ENCODE measurements at places on chromosomes 1 and 21. TPM values are rescaled to one million over a fixed set of nuclear protein-coding genes. Genes with fewer than 3 reads are reported as not detected.

DNA sequence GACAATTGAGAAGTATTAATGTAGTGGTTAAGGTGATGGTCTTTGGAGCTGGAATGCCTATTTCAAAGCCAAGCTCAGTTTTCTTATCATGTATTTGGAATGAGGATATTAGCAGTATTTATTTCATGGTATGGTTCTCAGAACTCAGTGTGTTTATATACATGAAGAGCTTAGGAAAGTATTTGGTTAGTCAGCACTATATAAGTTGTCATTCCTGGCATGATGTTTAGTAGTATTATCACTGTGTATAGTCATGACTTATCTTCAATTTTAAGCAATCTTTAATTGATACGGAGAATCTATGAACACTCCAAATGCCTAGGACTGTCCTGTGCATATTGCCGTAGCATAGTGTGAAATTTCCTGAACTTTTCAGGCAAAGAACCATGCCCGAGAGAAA, 501.9 kb upstream of the USP24 start:
- no peak overlapping the region for H3K4me3 ChIP-seq
- H3K36me3 ChIP-seq = no peaks in the 10 kb centered on the region
- H3K4me1 ChIP-seq = no peaks in the 10 kb centered on the region
- no peak overlapping the region for H3K27ac ChIP-seq

- H3K36me3 ChIP-seq = no peaks in the 10 kb centered on the region
- H3K27ac ChIP-seq = no peak overlapping the region
- no peaks in the 10 kb centered on the region for H3K27me3 ChIP-seq
Measured at GRCh38 chr1:212119397-212119837, 83.9 kb downstream of the DTL start.

EFNA1 gene
- total RNA-seq = not detected

KLF17 gene
- total RNA-seq = not detected

GRCh38 chr1:30746212-30747032, 11.2 kb downstream of the LAPTM5 start:
- peak overlapping the region; percentile 50 for H3K4me3 ChIP-seq
- no peaks in the 10 kb centered on the region for H3K27me3 ChIP-seq
- H3K27ac ChIP-seq = peak overlapping the region; percentile 98
- H3K4me1 ChIP-seq = peaks cover 98% of the 10 kb centered on the region

DNA sequence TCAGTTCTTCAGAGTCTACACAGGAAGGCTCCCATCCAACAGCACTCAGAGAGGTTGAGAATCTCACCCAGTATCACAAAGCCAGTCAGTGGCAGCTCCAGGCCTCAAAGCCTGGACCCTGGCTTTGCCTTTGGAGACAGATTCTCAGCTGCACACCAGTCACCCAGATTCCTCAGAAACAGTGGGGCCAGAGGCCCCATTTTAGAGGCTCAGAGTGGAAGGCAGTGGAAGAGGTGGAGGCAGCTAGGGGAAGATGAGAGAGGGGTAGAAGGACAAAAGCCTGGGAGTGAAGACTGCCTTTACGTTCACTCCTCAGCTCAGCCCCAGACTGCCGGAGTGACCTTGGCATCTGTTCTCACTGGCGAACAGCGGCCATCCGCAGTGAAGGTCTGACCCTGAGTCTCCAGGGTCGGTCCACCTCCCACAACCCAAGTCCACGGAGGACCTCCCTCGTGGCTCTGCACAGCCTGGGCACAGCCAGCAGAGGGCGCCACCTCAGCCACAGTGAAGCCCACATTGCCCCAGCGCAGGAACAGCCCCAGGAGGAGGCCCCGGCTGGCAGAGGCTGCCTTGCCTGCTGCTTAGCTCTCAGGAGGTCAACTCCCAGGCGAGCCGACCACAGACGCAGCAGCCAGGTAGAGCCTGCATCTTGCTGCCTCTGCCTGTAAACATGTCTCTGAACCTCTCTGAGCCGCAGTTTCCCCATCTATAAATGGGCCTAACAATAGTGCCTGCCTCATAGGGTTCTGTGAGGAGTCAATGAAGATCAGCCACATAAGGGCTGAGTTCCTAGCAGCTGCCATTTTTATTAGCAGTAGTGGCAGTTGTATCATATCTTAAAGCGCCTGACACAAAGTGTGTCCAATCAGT, 5.9 kb upstream of the FNDC5 start:
- H3K27me3 ChIP-seq = peaks cover 3% of the 10 kb centered on the region
- H3K4me1 ChIP-seq = peaks cover 2% of the 10 kb centered on the region
- no peaks in the 10 kb centered on the region for H3K36me3 ChIP-seq
- H3K4me3 ChIP-seq = no peak overlapping the region
- H3K27ac ChIP-seq = no peak overlapping the region
- DNase-seq = peak; percentile 22

- no peaks in the 10 kb centered on the region for H3K4me1 ChIP-seq
- no peaks in the 10 kb centered on the region for H3K36me3 ChIP-seq
- H3K27ac ChIP-seq = no peak overlapping the region
- no peaks in the 10 kb centered on the region for H3K27me3 ChIP-seq
- DNase-seq = no peak
Measured at GRCh38 chr21:32352526-32352925, 40.3 kb downstream of the URB1 start.

GRCh38 chr1:31108861-31109260, 43.3 kb upstream of the PUM1 start:
- DNase-seq = no peak
- H3K27me3 ChIP-seq = no peaks in the 10 kb centered on the region
- H3K4me3 ChIP-seq = no peak overlapping the region
- H3K4me1 ChIP-seq = no peaks in the 10 kb centered on the region
- no peaks in the 10 kb centered on the region for H3K36me3 ChIP-seq
- H3K27ac ChIP-seq = no peak overlapping the region

TSSK3 gene
- 0.77 TPM for total RNA-seq

DNA sequence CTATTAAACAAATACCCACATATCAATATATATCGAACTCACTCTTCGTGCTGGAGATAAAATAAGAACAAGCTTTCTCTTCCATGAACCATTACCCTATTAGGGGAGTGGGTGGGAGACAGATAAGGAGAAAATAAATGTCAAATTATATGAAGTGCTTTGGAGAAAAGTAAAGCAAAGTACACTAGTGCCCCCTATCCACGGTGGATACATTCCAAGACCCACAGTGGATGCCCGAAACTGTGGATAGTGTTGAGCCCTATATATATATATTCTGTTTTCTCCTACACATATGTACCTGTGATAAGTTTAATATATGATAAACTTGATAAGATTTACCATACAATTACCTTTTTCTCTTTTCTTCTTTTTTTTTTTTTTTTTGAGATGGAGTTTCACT, 54.6 kb downstream of the FH start:
- DNase-seq = no peak
- no peak overlapping the region for H3K4me3 ChIP-seq
- H3K27me3 ChIP-seq = no peaks in the 10 kb centered on the region

GRCh38 chr1:39720094-39720999, 18.3 kb upstream of the PPIE start:
- H3K4me3 ChIP-seq = no peak overlapping the region
- H3K27me3 ChIP-seq = no peaks in the 10 kb centered on the region
- H3K27ac ChIP-seq = no peak overlapping the region
- peak; percentile 73 for DNase-seq

TMPRSS3 gene
- total RNA-seq = 0.88 TPM

GRCh38 chr1:231918239-231919015, 291.8 kb downstream of the DISC1 start:
- H3K27ac ChIP-seq = peak overlapping the region; percentile 61
- H3K36me3 ChIP-seq = no peaks in the 10 kb centered on the region
- peak overlapping the region; percentile 15 for H3K4me3 ChIP-seq
- no peak for DNase-seq
- peaks cover 63% of the 10 kb centered on the region for H3K4me1 ChIP-seq
- no peaks in the 10 kb centered on the region for H3K27me3 ChIP-seq

- H3K4me3 ChIP-seq = no peak overlapping the region
- no peak overlapping the region for H3K27ac ChIP-seq
- H3K36me3 ChIP-seq = no peaks in the 10 kb centered on the region
- H3K4me1 ChIP-seq = no peaks in the 10 kb centered on the region
- no peak for DNase-seq
Measured at GRCh38 chr1:15934211-15935055, 41.5 kb downstream of the ZBTB17 start.

TNNI3K gene
- total RNA-seq = not detected

GRCh38 chr1:55215194-55216021, at the start of gene USP24:
Gene USP24, minus strand, starts transcription at chr1:55215364. Its CDS starts 251 bp downstream, at chr1:55215113.
- DNase-seq = peak; percentile 87
- peaks cover 48% of the 10 kb centered on the region for H3K4me1 ChIP-seq
- peak within 1 kb of the TSS; percentile 93 for H3K27ac ChIP-seq

DNA sequence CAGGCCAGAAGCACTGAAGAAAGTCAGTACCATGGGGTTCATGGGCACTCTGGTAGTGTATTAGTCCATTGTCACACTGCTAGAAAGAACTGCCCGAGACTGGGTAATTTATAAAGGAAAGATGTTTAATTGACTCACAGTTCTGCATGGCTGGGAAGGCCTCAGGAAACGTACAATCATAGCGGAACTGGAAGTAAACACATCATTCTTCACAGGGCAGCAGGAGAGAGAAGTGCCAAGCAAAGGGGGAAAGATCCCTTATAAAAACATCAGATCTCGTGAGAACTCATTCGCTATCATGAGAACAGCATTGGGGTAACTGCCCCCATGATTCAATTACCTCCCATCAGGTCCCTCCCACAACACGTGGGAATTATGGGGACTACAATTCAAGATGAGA, 20.2 kb upstream of the ROR1 start:
- no peaks in the 10 kb centered on the region for H3K4me1 ChIP-seq
- H3K4me3 ChIP-seq = no peak overlapping the region
- no peaks in the 10 kb centered on the region for H3K27me3 ChIP-seq
- no peaks in the 10 kb centered on the region for H3K36me3 ChIP-seq
- DNase-seq = no peak
- H3K27ac ChIP-seq = no peak overlapping the region

RIMKLA gene
- 3.4 TPM for total RNA-seq

UBE2U gene
- not detected for total RNA-seq

DNA sequence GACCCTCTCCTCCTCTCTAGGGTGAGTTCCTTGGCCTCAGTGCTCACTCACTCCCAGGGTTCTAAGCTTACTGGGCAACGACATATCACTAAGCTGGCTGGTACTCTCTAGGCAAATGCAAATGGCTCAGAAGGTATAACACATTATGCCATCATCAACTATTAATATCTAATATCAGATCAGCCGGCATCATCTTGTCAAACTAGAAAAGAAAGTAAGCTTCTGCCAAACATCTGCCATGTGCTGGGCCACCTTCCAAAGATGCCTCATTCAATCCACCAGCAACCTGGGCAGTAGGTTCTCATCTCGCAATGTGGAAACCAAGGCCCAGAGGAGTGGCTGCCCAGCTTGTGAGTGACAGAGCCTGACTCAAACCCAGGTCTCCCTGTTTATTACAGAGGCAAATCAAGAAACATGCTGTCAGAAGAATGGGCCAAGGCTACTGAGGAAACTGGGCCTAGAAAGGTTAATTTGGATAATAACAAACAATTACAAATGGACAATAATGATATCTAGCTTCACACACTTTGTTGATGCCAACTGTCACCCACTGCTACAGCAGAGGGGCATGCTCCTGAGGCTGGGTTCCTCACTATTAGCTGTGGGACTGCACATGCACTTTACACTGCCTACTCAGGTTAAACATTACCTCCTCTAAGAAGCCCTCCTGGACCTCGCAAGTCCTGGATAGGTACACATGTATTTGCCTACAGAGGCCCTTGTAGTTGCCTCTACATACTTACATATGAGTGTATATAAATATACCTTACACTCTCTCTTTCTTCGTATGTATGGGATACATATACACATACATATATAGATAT, 183.3 kb upstream of the JUN start:
- H3K36me3 ChIP-seq = no peaks in the 10 kb centered on the region
- H3K27me3 ChIP-seq = no peaks in the 10 kb centered on the region
- H3K4me3 ChIP-seq = no peak overlapping the region
- DNase-seq = no peak

DNA sequence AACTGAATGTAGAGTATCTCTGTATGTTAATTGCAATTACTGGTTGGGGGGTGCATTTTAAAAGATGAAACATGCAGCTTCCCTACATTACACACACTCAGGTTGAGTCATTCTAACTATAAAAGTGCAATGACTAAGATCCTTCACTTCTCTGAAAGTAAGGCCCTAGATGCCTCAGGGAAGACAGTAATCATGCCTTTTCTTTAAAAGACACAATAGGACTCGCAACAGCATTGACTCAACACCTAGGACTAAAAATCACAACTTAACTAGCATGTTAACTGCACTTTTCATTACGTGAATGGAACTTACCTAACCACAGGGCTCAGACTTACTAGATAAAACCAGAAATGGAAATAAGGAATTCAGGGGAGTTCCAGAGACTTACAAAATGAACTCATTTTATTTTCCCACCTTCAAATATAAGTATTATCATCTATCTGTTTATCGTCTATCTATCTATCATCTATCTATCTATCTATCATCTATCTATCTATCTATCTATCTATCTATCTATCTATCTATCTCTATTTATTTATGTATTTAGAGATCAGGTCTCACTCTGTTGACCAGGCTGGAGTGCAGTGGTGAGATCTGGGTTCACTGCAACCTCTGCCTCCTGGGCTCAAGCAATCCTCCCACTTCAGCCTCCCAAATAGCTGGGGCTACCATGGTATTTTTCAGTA, 47.8 kb downstream of the CHML start:
- DNase-seq = no peak
- no peak overlapping the region for H3K4me3 ChIP-seq
- H3K27me3 ChIP-seq = no peaks in the 10 kb centered on the region

GRCh38 chr1:11990303-11991032, 10.2 kb downstream of the MFN2 start:
- H3K36me3 ChIP-seq = peaks cover 64% of the 10 kb centered on the region
- no peaks in the 10 kb centered on the region for H3K27me3 ChIP-seq
- no peak for DNase-seq
- no peak overlapping the region for H3K27ac ChIP-seq
- no peaks in the 10 kb centered on the region for H3K4me1 ChIP-seq

DRAXIN gene
- 0.46 TPM for total RNA-seq

DNA sequence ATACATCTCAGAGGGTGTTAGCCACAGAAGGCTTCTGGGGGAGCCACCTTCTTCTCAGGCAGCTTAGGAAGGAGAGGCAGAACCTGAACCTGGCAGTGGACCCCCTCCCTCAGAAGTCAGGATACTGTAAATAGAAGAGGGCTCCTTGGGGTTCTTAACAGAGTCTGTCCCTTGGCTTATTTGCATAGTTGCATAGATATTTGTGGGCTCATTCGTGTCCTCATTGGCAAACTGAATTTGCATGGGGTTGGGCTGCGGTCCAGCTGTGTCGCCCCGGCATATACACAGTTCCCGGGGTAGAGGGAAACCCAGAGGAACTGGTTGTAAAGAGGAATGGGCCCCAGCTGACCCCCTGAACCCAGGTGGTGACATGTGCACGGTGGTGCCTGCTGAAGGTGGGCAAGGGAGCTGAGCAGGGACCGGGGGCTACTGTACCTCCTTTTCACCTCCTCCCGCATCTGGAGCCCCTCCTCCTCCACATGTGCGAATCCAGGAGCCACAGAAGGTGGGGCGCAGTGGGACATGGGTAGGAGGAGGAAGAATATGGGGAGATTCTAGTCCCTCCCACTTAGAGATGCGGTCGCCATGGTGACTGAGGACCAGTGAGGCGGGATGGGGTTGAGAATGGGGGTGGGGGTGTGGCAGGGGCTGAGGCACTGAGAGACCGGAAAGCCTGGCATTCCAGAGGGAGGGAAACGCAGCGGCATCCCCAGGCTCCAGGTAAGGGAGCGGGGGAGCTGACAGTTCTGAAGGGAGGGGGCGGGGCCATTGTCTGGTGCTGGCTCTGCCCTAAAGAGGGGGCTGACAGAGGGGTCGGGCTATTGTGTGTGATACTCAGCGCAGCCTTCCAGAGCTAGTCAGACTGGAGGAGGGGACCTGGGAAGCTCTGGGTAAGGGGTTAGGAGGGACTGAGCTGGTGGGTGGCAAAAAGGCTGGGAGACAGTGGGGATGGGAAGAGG, 3.7 kb upstream of the SEMA4A start:
- H3K4me1 ChIP-seq = peaks cover 12% of the 10 kb centered on the region
- H3K27ac ChIP-seq = no peak overlapping the region
- H3K27me3 ChIP-seq = no peaks in the 10 kb centered on the region

DNALI1 gene
- 0.11 TPM for total RNA-seq

All from naive thymus-derived CD4-positive, alpha-beta T cell (primary cell).